SHP77 treated with DMSO at 0.1 percent for 48 hours (cell line): ENCODE measurements at places on chromosomes 1 and 21.
A peak's percentile ranks its signal among the peaks of the same experiment; 100 is the strongest.

DNA sequence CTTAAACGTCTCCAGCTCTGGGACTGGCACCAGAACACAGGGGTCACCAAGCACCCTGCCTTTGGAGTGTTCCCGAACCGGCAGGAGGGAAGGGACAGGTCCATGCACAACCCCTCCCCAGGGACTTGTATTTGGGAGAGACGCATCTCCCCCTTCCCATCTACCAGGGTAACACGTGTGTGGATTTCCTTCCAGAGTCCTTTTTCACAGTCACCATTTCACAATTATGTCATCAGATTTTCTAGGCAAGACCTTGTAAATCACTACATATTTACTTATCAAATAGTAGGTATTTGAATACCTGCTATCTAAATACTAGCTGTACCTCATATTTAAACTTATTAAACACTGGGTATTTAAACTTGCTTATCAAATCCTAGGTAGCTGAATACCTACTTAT, 57.4 kb upstream of the AJAP1 start:
- no peak for DNase-seq

- no peak for DNase-seq
These were observed 2.8 kb upstream of the SPSB1 start for GRCh38 chr1:9289711-9290485.

DNA sequence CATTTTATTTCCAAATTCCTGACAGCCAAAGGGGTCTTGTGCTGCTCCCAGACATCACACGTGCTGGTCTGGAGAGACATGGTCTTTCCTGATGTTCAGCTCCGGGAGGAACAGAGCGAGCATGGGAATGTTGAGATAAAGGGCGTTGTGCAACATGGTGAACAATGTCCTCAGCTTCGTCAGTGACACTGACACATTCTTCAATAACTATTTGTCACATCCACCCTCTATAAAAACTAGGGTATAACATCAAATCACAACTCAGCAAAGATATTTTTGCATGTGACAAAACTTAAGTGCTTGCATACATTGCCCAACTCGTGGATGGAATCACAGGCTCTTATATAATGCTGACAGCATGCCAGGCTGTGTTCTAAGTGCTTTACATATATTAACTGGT, 42.4 kb upstream of the GRHL3 start:
- DNase-seq = no peak

- DNase-seq = no peak
These were observed 102.2 kb upstream of the SNX7 start for GRCh38 chr1:98559291-98559690.

DNA sequence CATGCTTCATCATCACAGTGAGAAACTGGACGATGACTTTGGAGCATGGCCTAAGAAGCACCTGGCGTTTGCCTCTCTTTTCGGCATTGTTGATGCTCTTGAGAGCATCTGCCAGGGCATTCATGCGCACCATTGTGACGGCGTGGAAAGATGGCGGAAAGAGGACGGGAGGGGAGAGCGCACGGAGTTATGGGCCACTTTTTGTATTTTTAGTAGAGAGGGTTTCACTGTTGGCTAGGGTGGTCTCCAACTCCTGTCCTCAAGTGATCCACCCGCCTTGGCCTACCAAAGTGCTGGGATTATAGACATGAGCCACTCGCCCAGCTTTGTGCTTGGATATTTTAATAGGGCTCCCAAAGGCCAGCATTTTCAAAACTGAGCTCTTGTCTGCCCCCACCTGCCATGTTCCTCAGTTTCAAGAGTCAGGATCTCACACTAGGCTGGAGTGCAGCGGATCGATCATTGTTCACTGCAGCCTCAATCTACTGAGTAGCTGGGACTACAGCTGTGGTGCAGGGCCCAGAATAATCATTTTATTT, 5.3 kb downstream of the RPS8 start:
- DNase-seq = no peak

GRCh38 chr1:234683861-234684632, 74.1 kb upstream of the IRF2BP2 start:
- peak; percentile 59 for DNase-seq

DNA sequence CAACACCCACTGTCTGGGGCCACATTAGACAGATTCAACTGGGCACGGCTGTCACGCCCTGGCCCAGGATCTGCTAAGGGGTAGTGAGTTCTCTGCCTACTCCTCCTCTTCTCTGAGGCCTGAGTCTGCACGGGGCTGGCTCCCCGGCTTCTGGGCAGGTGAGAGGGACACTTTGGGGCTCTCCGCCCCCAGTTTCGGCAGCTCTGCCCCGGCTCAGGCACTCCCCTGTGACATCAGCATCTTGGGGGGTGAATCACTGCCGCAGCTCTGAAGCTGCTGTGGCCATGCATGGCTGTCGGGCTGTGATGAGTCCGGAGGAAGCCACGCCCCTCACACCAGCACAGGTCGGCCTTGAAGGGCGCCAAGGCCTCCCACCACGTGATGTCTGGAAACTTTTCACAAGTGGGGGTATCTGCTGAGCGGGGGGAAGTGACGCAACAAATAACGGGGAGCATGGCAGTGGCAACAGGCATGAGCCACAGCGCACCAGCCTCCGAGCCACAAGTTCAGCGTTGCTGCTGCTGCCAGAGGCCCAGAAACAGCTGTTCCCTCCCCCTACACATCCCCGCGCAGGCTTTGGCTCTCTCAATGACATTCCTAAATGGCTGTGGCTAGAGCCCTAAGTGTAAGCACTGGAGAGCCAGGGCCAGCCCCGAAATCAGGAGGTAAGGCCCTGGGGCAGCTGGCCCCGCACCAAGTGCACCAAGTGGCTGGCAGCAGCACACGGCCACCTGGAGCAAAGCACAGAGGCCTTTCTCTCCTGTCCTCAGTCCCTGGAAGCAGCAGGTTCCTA, 26.3 kb downstream of the ZBTB17 start:
- DNase-seq = no peak

GRCh38 chr1:207841293-207841692, 69.6 kb downstream of the CD34 start:
- DNase-seq = no peak

DNA sequence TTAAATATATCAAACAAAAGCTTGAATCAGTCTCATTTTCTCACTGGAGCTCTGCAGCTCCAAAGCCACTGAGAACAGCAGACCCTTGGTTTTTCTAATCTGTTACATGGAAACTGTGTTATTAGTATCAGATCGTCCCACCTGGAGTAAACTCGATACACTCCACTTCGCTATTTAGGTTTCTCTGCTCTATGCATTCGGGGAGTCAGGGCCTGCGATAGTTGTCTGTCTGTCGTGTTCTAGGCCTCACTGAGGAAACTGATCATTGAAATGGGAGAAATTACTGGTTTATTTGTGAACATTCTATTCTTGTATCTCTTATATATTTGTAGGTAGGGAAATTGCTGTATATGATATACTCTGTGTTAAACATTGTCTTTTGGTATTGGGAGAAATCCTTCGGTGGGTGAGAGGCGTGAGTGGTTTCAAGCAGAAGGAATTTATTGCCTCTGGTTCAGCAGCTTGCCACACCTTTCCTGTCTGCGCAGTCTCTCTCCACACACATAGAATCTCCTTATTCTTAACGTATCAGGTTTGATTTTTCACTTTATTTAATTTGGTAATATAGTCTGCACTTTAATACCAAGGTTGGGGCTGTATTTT, 8.5 kb downstream of the PRDM2 start:
- no peak for DNase-seq

DNA sequence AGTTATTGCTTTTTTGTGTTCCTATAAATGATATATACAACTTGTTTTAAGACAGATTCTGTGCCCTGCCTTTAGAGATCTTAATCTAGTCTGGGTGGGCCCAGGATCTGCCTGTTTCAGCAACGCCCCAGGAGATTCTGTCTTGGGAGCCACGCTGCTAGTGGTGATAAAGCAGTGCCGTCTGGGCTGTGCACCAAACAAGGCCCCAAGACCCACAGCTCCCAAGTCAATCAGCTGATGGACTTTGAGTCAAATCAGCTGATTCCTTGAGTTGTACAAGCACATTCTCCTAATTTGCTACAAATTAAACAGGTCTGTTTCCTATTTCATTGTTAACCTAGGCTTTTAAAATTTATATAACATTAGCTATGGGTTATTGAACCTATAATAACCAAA, 15.7 kb upstream of the SLC44A3 start:
- no peak for DNase-seq

- DNase-seq = no peak
These were observed 10.8 kb downstream of the IL24 start for GRCh38 chr1:206908038-206908437.

- DNase-seq = no peak
These were observed 2.9 kb downstream of the MROH9 start for GRCh38 chr1:170938281-170938680.

- no peak for DNase-seq
These were observed 41.4 kb downstream of the TRIM62 start for GRCh38 chr1:33140153-33141149.

GRCh38 chr1:154222518-154222917, 1.8 kb downstream of the UBAP2L start:
- no peak for DNase-seq
